Left hindlimb (tissue), 1 donor: ENCODE measurements at places on chromosomes 11 and 22.

- no peak for DNase-seq
Measured at GRCh38 chr22:32469799-32470212, 4.8 kb upstream of the FBXO7 start.

GRCh38 chr11:76610871-76611475, 59.6 kb downstream of the LRRC32 start:
- peak; percentile 28 for DNase-seq

GRCh38 chr11:45145379-45146071, 914 bp upstream of the PRDM11 start:
- peak; percentile 53 for DNase-seq

- DNase-seq, result no peak
Measured at GRCh38 chr11:35083181-35083430, 55.9 kb upstream of the CD44 start.

DNA sequence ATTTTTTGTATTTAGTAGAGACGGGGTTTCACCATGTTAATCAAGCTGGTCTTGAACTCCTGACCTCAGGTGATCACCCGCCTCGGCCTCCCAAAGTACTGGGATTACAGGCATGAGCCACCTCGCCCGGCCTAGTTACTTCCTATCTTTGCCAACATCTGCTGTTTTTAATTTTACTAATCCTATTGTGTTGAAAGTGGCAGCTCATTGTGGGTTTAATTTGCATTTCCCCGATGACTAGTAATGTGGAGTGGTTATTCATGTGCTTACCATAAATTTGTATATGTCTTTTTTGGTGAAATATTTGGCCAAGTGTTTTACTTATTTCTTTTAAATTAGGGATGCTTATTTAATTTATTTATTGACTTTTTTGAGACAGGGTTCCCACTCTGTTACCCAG, 74.2 kb upstream of the SLC25A18 start:
- DNase-seq, result no peak

- no peak for DNase-seq
Measured at GRCh38 chr22:24161909-24162308, 19.4 kb upstream of the SUSD2 start.

DNA sequence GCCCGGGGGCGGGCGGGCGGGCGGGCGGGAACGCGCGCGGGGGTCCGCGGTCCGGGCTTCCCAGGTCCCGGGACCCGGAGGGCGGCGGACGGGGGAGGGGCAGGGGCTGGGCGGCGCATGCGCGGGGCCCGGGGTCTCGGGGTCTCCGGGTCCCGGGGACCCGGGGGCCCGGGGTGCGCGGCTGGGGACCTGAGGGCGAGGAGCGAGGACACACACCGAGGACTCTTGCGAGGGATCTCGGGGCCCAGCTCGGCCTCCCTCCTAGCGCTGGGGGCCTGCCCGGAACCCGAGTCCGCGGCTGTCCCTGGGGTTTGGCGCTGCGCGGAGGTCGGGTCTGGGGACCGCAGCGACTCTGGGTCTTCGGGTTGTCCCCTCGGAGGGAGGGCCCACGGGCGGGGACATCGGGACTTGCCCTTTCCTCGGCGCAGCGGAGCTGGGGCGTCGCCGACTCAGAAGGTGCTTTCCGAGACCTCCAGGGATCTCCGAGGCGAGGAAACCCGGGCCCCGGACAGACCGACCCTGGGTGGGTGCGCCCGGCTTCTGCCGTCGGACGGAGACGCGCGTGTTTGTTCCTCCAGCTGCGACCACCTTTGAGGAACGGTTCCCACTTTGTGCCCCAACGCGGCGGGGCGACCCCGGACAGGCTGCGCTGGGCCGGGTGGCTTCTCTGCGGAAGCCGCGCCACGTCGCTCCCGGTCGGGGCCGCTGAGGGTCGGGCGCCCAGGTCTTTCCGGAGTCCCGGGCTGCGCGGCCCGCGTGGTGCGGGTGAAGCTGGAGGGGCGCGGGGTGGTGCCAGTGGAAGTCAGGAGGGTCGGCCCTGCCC, 540 bp downstream of the PPARA start:
- no peak for DNase-seq

GRCh38 chr22:37777122-37777687, 30.5 kb upstream of the GCAT start:
- DNase-seq, result no peak

GRCh38 chr11:2781408-2782274, 81.8 kb upstream of the KCNQ1OT1 start:
- peak; percentile 20 for DNase-seq

- no peak for DNase-seq
Measured at GRCh38 chr11:122799406-122800105, 38.7 kb upstream of the CRTAM start.

DNA sequence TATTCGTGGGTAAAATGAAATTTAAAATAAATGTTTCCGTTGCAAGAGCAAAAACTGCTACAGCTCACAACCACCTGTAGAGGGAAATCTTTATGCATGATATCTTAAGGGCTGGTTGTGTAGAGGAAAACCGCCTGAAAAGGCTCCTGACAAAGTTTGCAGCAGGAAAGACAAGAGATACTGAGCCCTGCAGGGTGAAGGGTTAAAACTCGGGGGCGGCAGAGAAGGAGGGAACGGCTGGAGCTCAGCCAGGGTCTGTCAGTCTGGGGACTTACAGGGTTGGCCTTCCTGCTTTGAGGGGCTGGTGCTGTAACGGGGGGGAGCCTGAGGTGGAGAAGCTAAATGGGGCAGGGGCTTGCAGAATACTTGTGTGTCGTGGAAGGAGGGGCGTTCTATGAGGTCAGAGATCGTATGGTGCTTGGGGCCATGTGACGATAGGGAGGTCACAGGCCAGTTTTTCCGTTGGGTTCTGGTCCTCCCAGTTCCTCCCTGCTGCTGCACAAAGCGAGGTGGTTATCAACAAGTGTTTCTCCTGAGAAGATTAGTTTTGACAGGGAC, 122.9 kb upstream of the HSD17B12 start:
- no peak for DNase-seq

GRCh38 chr11:14506532-14506931, 6.9 kb upstream of the COPB1 start:
- no peak for DNase-seq

GRCh38 chr22:39634530-39635405, 64.2 kb downstream of the CACNA1I start:
- DNase-seq, result no peak

DNA sequence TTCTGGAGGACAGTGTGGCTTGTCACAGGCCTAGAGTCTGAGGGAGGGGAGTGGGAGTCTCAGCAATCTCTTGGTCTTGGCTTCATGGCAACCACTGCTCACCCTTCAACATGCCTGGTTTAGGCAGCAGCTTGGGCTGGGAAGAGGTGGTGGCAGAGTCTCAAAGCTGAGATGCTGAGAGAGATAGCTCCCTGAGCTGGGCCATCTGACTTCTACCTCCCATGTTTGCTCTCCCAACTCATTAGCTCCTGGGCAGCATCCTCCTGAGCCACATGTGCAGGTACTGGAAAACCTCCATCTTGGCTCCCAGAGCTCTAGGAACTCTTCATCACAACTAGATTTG, 13.0 kb downstream of the PIK3IP1 start:
- DNase-seq, result no peak

DNA sequence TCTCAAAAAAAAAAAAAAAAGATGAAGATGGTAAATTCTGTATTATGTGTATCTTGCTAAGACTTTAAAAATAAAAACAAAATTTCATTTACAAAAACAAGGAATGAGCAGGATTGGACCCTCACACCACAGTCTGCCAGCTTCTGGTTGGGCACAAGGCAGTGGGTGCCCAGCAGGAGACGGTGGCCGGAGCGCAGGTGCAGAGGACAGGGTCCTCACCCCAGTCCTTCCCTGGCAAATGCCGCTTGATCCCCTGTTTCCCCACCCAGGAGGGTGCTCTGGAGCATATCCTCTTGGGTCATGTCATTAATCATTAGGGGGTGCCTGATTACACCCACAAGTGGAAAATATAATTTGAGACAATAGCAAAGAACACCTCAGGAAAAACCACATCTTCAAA, 31.2 kb downstream of the SHANK2 start:
- no peak for DNase-seq

- no peak for DNase-seq
Measured at GRCh38 chr11:94147433-94147845, 18.8 kb downstream of the PANX1 start.

DNA sequence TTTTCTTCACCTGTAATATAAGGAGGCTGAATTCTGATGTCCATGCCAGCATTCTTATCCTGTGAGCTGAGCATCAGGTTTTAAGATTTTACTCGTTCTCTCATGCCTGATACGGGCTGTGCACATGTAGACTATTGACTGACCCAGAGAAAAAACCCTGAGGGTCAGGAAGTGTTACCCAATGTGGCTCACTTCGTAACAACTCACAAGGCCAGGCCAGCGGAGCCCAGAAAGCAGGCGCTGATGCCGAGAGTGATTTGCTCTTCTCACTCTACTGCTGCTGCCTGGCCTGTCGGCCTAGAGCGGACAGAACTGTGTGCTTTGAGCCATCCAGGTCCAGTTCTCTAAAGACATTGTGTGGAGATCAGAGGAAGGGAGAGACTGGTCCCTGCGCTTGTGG, 10.8 kb downstream of the THYN1 start:
- no peak for DNase-seq

DNA sequence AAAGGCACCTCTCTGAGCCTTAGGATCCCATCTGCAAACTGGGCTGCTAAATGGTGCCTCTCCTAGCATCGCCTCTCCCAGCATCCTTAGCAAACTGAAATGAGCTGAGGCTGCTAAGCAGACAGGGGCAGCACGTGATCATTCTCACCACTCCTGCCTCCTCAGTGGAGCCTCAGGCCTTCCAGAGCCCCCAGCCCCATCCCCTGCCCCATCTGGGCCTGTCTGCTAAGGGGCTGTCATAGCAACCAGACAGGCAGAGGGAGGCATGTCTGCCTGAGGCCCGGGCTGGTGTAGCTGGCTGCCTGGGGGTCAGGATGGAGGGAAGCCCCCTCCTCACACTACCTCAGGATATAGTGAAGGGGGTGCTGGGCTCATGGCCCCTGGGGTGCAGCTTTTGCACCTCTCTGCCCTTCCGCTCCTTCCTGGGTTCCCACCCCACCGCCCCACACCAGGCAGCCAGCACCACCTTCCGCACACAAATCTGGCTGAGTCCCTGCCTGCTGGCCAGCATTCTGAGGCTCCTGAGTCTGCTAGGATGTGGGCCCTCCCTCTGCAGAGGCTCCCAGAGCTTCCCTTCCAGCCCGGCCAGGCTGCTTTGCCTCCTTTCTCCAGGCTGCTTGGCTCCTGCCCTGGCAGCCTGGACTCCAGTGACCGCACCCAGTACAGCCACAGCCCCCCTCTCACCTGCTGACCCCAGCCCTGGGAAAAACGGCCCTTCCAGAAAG, 47.5 kb upstream of the TTLL12 start:
- DNase-seq, result no peak

- no peak for DNase-seq
Measured at GRCh38 chr11:116282481-116282880, 490.3 kb downstream of the BUD13 start.

- DNase-seq, result peak; percentile 54
Measured at GRCh38 chr11:124194293-124195188, 11.4 kb downstream of the OR10D3 start.

DNA sequence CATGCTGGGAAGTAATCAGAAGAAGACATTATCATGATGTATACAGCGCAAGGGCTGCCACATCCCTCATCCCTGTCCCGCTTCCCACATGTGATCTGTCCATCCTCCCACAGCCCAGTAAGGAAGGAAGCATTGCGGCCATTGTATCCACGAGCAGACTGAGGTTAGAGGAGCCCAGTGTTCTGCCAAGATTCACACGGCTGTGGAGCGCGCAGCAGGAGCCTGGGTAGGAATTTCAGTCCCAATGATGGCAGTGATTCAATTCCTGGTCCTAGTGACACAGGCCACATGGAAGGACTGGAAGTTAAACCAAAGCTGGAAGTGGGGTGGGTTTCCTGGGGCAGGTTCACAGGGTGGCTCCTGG, 89.2 kb downstream of the RTL6 start:
- no peak for DNase-seq

- no peak for DNase-seq
Measured at GRCh38 chr22:24875862-24876506, 70.0 kb downstream of the SGSM1 start.

DNA sequence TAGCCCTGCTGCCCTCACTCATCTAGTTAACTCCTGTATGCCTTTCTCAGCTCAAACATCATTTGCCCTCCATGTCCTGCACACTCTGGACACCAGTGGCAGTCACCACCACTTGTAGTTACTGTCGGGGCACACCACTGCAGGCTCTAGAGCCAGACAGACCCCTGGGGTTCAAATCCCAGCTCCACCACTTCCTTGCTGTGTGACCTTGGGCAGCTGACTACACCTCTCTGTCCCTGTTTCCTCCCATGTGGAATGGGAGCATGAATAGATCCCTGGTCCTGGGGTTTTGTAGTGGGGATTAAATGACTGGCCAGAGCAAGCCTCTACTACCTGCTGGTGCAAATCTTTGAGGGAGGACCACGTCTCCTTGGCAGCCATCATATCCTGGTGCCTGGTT, 7.8 kb upstream of the IFT27 start:
- no peak for DNase-seq

DNA sequence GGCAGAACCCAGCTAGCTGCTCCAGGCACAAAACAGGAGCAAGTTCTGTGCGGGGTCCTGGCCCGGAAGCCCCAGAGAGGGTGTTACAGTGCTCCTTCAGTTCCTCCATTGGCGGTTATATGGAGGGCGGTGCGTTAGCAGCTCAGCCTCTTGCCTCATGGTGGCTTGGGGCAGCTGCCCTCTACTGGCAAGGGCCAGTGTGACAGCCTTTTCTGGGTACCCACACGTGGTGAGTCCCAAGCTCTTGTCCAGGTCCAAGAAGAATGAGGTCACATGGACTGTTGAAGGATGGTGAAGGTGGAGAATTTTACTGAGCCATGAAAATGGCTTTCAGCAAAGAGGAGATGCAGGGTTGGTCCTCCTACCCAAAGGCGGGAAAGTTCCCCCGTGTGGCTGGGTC, 100.5 kb downstream of the WT1 start:
- no peak for DNase-seq

DNA sequence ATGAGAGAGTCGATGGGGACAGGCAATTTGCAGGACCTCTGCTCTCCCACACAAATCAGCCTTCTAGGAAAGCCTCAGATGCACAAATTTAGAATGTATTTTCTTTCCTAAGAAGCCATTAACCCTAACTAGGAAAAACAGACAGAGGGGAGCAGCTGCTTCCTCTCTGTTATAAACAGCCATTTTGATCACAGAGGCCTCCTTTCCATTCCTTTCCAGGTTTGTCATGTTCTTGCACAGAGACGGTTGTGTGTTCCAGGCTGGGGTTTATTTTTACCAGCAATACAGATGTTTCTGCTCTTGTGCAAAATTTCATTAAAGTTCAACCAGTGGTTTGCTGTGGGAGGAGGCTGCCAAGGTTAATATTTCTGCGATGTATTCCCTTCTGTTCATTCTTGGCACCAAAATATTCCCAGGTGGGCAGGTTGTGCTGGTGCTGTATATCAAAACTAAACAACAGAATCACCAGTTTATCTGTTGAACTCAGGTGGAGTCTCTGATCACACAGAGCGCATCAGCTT, 90.2 kb downstream of the NAV2 start:
- no peak for DNase-seq
